ENCODE measurements at places on chromosomes 13 and 19.
A peak's percentile ranks its signal among the peaks of the same experiment; 100 is the strongest.

DNA sequence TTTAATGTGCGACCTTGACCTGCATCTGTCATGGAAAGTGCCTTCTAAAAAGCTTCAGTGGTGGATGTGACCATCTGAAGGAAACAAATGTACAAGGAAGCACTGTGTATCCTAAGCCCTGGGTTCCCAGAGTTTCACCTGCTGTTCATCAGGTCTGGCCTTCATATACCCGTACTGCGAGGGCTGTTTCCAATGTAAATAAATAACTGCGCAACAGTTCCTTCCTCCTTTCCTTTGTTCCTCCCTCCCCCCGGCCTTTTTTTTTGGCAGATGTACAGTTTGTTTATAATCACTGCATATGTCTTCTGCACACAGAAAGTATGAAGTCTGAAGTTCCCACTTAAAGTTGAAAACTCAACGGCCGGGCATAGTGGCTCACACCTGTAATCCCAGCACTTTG is 5.2 kb downstream of the FAAP24 start:
- no peak for DNase-seq

GRCh38 chr13:26021516-26021915 is 30.3 kb downstream of the SHISA2 start:
- no peak for DNase-seq

DNA sequence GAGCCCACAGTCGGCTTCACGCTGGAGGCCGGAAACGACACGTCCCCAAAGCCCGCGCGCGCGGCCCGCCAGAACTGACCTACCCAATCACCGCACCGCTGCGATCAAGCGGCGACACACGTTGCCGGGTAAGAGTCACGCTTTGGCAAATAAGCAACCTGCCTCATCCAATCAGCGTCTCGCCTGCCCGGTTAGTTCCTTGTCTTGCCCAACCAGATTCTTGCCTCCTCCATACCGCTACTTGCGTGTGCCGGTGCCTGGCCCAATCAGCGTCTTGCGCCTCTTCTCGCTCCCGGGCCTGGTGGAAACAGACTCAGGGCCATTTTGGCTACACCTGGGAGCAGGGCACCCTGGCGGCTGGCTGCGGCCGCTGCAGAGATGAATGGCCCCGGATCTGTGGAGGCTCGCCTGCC is 11.6 kb upstream of the ZNF544 start:
- DNase-seq, result no peak

DNA sequence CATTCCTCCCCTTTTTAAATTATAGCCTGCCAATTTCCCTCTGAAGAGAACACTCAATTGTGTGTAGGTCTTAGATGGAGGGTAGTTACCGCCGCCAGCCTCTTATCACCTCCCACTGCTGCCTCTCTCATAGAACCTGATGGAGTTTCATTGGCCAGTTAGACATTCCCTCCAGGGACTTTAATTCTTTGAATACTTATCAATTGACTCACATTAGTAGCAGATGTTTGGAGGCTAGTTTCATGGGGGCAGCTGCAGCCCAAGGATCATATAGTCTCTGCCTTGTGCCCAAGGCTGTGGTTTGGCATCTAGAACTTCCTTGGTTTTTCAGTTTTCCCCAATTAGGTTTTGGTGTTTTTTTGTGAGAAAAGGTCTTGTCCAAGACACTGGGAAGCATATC is 318.9 kb upstream of the HTR2A start:
- no peak for DNase-seq

DNA sequence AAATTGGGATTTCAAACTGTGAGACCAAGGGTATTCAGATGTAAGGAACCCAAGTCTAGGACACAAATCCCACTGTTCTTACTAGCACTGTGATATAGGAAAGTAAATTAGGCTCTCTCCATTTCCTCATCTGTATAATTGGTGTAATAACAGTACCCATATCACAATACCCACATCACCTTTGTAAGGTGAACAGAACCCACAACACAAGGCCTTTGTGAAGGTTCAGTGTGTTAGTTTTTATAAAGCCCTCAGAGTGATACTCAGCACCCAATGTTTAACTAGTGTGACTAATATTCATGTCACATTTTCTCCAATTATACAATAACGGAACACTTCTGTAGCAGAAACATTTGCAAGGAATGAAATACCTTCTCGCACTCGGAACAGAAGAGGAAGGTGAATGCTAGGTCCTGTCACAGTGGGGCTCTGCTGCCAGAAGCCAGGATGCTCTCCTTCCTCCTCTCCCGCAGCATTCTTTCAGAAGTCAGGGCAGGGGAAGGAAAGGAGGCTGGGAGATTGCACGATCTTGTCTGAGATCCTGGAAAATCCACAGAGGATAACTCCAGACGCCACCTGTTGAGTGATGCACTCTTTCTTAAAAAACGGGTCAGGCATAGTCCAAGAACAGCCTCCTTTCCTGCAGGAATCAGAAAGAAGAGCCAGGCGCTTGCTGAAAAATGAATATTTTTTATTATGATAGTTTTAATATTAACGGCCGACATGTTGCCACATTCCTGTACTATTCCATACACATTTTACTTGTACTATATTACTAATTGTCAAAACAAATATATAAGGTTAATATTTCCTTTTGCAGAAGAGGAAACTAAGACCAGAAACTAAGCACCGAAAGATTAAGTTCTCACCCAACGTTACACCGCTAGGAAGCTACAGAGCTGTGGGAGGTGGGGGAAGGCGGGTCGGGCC is 762 bp downstream of the ZNF45 start:
- no peak for DNase-seq

GRCh38 chr13:27080018-27080948 is 91.3 kb downstream of the USP12 start:
- no peak for DNase-seq

GRCh38 chr19:50252111-50252886 is 48.9 kb downstream of the MYH14 start:
- peak; percentile 52 for DNase-seq

GRCh38 chr13:26016189-26016588 is 35.6 kb downstream of the SHISA2 start:
- DNase-seq, result no peak

DNA sequence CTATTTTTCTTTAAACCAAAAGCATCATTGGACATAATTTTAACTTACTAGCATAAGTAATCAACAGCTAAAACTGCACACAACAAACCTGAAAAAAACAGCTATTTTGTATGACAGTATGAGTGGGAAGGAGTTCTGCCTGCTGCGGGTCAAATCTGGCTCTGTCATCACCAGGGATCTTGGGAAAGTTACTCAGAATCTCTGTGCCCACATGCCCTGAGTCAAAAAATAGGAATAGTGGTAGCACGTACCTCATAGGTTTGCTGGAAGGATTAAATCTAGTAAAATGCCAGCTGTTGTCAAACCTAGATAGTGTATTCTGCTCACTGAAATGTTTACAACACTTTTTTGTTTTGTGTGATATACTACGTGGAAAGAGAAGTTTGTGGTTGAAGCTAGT is 1.1 kb downstream of the CLN5 start:
- DNase-seq, result no peak

GRCh38 chr19:53792721-53793433 is 31.2 kb downstream of the NLRP12 start:
- DNase-seq, result peak; percentile 73

Data from stimulated activated CD4-positive, alpha-beta T cell treated with anti-CD3 and anti-CD28 coated beads, Interleukin-12 subunit alpha, Interleukin-12 subunit beta, amount 100 ng/mL, for 48 hours (primary cell).